ENCODE measurements at places on chromosomes 2 and 18.

DNA sequence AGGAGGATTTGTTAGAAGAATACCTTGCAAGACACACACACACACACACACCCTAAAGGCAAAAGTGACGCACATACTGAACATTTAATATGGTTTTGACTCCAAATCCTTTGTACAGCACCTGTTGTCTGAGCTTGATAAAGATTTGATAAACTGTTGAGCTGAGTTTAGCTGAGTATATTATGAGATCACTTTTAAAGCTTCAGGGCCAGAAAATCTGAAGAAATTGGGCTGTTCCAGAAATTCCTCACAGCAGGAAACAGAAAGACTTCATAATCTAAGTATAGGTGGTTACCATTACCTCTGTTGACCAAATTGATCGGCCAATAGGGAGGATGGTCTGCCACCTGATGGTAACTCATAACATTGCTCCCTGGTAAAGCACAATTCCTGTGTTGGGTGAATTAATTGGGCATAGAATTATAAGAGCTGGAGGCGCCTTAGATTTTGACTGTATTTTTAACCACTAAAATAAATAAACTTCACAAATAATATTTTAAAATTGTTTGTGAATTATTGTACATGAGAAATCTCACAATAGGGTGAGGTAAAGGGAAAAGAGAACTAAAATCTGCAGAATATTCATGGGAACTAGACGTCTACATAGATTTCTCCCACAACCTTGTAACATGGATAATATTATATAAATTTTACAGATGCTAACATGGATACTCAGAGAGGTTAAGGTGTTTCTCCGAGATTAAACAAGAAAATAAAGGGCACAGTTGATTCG, 21.8 kb upstream of the RPIA start:
- DNase-seq, result no peak

GRCh38 chr2:188459061-188459460, 167.4 kb downstream of the GULP1 start:
- no peak for DNase-seq

- peak; percentile 49 for DNase-seq
These were observed 122.4 kb downstream of the TNS1 start for GRCh38 chr2:217880287-217880889.

- no peak for DNase-seq
These were observed 184.6 kb downstream of the ST6GAL2 start for GRCh38 chr2:106701203-106702022.

DNA sequence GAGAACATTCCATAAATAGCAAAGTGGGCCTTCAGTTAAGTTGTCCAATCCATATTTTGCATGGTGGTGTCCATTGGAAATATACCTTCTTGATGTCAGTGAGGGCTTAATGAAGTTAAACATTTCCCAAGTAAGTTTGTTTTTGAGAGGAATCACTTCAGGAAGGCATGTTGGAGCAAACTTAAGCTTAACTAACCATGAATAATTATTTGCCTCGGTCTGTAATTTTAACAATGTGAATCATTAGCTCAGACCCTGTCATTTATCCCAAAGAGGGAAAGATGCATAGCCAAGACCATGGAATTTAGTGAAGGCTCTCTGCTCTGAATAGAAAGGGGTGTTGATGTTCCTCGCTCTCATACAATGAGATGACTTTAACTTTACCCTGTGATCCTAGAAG, 47.4 kb downstream of the SPATS2L start:
- no peak for DNase-seq

DNA sequence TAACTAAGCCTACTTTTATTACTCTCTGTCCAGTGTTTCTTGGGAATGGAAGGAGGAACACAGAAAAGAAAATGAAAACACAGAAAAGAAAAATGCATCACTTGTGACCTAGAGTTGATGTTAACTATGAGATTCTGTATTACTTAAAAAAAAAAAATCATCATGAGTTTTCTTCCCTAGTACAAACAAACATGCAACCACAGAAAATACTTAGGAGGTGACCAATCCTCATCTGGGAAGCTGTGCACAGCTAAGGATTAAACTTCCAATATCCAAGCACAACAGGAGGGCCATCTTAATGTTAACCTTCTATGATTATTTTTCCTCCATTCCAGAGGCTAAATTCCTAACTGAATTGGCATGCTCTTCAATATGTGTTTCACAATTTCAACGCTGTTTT, 1140.4 kb downstream of the LRP1B start:
- DNase-seq, result peak; percentile 89

DNA sequence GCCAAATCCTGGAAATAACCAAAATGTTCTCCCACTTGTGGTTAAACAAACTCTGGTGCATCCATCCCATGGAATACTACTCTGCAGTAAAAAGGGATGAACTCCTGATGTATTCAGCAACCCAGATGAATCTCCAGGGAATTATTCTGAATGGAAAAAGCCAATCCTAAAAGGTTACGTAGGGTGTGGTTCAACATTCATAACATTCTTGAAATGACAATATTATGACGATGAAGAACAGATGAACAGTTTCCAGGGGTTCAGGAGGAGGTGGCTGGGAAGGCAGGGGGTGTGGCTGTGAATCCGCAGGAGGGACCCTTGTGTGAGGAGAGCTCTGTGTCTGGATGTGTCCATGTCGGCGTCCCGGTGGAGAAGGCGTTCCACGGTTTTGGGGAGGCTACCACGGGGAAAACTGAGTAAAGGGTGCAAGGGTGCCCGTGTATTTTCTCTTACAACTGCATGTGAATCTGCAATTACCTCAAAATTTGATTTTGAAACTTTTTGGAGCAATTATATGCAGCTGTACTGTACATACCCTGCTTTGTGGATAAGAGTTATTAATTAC, 47.3 kb downstream of the KCNG2 start:
- no peak for DNase-seq

- no peak for DNase-seq
These were observed 49.3 kb downstream of the CIB4 start for GRCh38 chr2:26591619-26592505.

- no peak for DNase-seq
These were observed 215.3 kb downstream of the RNF152 start for GRCh38 chr18:61677435-61677970.

Data from smooth muscle cell of the brain vasculature (primary cell).